ENCODE measurements at places on chromosomes 2 and 18. TPM values are rescaled to one million over a fixed set of nuclear protein-coding genes. Genes with fewer than 3 reads are reported as not detected.

Gene C2orf49
- 15.8 TPM for total RNA-seq

Gene TNFRSF11A
- total RNA-seq: 89.9 TPM

Gene SPHKAP
- 0.05 TPM for total RNA-seq

Gene AQP12B
- not detected for total RNA-seq

Gene CNRIP1
- total RNA-seq: 21.8 TPM

Gene CCDC178
- total RNA-seq: 5.3 TPM

Gene FEV
- 0.56 TPM for total RNA-seq

Gene ADI1
- total RNA-seq: 21.6 TPM

Gene FBXO41
- 2.1 TPM for total RNA-seq

Gene COLEC11
- 2.3 TPM for total RNA-seq

Gene TRIM54
- total RNA-seq: not detected

Gene ERICH2
- total RNA-seq: 1.6 TPM

Gene MBD1
- 65.1 TPM for total RNA-seq

Gene CAPN14
- total RNA-seq: 0.13 TPM

Gene PROKR1
- 0.38 TPM for total RNA-seq

Gene CFAP221
- total RNA-seq: 1.1 TPM

Gene KRTCAP3
- 4.6 TPM for total RNA-seq

Gene ATOH8
- 1.8 TPM for total RNA-seq

Gene LOXL3
- 10.0 TPM for total RNA-seq

Gene LYG1
- 1.4 TPM for total RNA-seq

Gene TMEM178A
- total RNA-seq: 4.8 TPM

Gene NYAP2
- total RNA-seq: not detected

Gene CMPK2
- 0.49 TPM for total RNA-seq

Gene ACOXL
- 0.44 TPM for total RNA-seq

Gene SERPINB10
- not detected for total RNA-seq

Gene C2orf81
- 5.0 TPM for total RNA-seq

Gene AKAIN1
- not detected for total RNA-seq

Gene CSRNP3
- total RNA-seq: 14.6 TPM

Gene FTCDNL1
- 1.0 TPM for total RNA-seq

Gene CCDC138
- 7.6 TPM for total RNA-seq

Gene NXPH2
- total RNA-seq: 3.4 TPM

Gene SPATA3
- total RNA-seq: not detected

Gene ITGB6
- not detected for total RNA-seq

Measured in endothelial cell (in vitro differentiated cells).